ENCODE measurements at places on chromosomes 6 and 20. TPM values are rescaled to one million over a fixed set of nuclear protein-coding genes. Genes with fewer than 3 reads are reported as not detected.

Gene PBOV1
- not detected for total RNA-seq

- H3K27ac ChIP-seq, result no peak overlapping the region
- no peaks in the 10 kb centered on the region for H3K27me3 ChIP-seq
- no peaks in the 10 kb centered on the region for H3K36me3 ChIP-seq
- DNase-seq, result no peak
- H3K4me1 ChIP-seq, result peaks cover 6% of the 10 kb centered on the region
- no peak overlapping the region for H3K4me3 ChIP-seq
Observed at GRCh38 chr6:106169517-106169916, 83.4 kb downstream of the PRDM1 start.

DNA sequence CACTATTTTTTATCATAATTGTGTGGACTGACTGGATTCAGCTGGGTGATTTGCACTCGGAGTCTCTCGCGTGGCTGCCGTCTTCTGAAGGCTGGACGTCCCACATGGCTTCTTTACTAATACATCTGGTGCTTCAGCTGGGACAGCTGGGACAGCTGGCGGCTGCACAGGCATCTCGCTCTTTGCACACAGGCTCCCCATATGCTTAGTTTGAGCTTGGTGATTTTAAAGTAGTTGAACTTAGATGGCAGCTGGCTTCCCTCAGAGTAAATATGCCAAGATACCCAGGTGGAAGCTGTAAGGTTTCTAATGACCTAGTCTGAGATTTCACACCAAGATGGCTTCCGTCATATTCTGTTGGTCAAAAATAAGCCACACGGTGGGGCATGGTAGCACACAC, 38.7 kb upstream of the PPP1R3G start:
- no peak overlapping the region for H3K27ac ChIP-seq
- DNase-seq, result no peak
- no peak overlapping the region for H3K4me3 ChIP-seq
- no peaks in the 10 kb centered on the region for H3K4me1 ChIP-seq
- H3K36me3 ChIP-seq, result no peaks in the 10 kb centered on the region
- H3K27me3 ChIP-seq, result no peaks in the 10 kb centered on the region

Gene C6orf141
- not detected for total RNA-seq

Gene TRIM31
- total RNA-seq, result not detected

- H3K27ac ChIP-seq, result no peak overlapping the region
- no peak overlapping the region for H3K4me3 ChIP-seq
- DNase-seq, result no peak
- no peaks in the 10 kb centered on the region for H3K4me1 ChIP-seq
- H3K36me3 ChIP-seq, result no peaks in the 10 kb centered on the region
- no peaks in the 10 kb centered on the region for H3K27me3 ChIP-seq
Observed at GRCh38 chr6:64266351-64266821, 630.8 kb downstream of the PHF3 start.

DNA sequence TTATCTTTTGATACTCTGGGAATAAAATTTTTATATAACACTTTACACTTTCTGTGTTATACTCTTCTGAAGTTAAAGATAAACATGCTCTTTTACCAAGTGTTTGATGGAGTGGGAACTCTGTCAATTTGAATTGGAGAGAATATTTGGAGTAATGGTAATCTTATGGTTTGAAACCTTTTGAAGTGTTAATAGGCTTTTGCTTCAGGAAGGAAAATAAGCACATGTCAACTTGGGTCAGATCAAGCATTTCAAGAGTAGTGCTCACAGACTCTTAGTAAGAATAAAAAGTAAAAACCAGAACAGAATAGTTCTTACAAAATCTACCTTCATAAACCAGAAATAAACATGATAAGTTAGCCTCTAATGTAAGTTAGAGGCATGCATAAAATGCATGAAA, 24.4 kb upstream of the IRAK1BP1 start:
- no peaks in the 10 kb centered on the region for H3K27me3 ChIP-seq
- no peak overlapping the region for H3K27ac ChIP-seq
- H3K36me3 ChIP-seq, result no peaks in the 10 kb centered on the region
- no peak for DNase-seq

GRCh38 chr6:89037141-89037900, 43.2 kb upstream of the PNRC1 start:
- no peak overlapping the region for H3K4me3 ChIP-seq
- no peak overlapping the region for H3K27ac ChIP-seq
- H3K27me3 ChIP-seq, result no peaks in the 10 kb centered on the region
- no peaks in the 10 kb centered on the region for H3K36me3 ChIP-seq

DNA sequence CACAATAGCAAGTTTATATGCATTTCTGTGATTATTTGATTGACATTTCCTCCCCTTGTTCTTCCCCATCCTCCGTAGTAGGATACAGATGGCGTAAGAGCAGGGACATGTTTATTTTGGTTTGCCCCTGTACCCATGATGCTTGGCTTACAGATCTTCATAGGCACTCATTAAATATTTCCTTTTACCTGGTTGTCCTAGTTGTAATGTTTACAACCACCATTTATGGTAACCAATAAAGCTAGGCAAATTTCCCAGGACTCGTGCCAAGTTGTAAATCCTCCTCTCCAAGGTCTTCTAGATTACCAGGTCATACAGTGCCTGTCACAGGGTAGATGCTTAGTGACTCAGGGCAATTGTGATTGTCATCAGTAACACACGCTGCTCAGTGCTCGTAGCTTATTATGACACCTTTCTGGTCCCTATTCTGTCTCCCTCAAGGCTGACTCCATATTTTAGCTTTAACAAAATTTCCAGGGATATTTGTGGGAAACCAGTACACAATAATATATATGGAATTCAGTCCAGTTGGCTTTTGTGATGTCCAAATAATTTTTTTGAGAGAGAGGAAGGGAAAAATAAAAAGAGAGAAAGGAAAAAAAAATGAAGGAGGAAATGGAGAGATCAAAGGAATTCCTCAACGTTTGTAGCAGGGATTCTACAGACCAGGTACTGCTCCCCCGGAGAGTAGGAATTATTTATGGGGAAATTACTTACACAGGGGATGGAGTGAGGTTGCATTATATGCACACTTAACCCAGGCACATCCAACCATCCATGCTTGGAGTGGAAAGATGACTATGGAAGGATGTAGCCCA, 24.6 kb downstream of the CYP24A1 start:
- no peak overlapping the region for H3K27ac ChIP-seq
- H3K4me3 ChIP-seq, result no peak overlapping the region
- no peaks in the 10 kb centered on the region for H3K27me3 ChIP-seq
- DNase-seq, result no peak
- H3K4me1 ChIP-seq, result peaks cover 4% of the 10 kb centered on the region
